ENCODE measurements at places on chromosomes 16 and 17.

- DNase-seq = no peak
These were observed 17.8 kb downstream of the USP31 start for GRCh38 chr16:23131436-23131835.

- no peak for DNase-seq
These were observed 37.1 kb downstream of the KNOP1 start for GRCh38 chr16:19680881-19681340.

- no peak for DNase-seq
These were observed 23.3 kb downstream of the NOS2 start for GRCh38 chr17:27776882-27777624.

DNA sequence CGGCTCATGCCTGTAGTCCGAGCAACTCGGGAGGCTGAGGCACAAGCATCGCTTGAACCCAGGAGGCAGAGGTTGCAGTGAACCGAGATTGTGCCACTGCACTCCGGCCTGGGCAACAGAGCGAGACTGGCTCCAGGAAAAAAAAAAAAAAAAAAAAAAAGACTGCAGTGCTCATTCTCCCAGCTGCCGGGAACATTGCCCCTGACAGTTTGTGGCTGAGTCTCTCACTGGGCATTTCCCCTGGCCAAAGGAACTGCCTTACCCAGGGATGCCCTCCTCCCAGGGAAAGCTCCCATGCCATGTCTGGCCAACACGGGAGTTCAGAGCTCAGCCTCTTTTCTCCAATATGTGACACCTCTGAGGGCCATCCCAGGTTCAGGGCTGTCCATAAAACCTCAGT lies 21.3 kb upstream of the USP10 start:
- DNase-seq = no peak

DNA sequence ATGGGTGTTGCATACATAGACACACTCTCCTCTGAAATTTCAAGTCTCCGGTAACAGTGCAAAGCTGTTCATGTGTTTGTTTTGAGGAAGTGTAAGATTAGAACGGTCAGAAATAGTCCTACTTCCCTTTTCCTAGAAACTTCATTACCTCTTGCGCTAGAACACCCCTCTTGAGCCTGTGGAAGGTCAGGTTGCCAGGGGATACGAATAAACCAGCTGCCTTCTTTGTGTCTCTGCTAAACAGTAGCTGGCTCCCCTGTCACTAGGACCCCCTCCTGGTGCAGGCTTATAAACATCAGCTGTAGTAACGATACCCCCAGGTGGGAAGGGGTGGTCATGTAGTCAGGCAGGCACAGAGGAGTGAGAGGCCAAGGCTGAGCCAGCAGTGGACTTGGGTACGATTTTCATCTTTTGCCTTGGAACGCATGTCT lies 113.4 kb upstream of the RCVRN start:
- peak; percentile 64 for DNase-seq

- DNase-seq = no peak
These were observed 402.0 kb upstream of the TNRC6C start for GRCh38 chr17:77556383-77557061.

DNA sequence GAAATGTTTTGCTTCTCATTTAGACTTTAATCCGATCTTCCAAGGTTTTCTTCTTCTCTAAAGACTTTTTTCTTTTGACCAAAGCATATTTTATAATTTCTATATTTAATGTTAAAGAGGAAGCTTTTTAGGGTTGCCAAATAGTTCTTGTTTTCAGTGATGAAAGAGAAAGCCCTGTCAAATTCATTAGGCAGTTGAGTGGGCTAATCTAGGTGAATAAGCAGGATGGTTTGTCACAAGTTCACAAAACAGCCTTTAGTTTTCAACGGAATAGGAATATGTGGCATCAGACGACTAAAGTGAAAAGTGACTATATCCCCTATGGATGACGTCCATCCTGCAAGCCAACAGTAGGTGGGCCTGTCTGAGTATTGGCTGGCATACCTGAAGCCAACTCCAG lies 118.8 kb downstream of the NLK start:
- DNase-seq = no peak

GRCh38 chr17:63405020-63405419 lies 41.1 kb downstream of the CYB561 start:
- no peak for DNase-seq

- peak; percentile 79 for DNase-seq
These were observed 521 bp downstream of the GGA2 start for GRCh38 chr16:23509782-23510163.

GRCh38 chr17:38543403-38544174 lies 62.2 kb downstream of the SRCIN1 start:
- DNase-seq = no peak

DNA sequence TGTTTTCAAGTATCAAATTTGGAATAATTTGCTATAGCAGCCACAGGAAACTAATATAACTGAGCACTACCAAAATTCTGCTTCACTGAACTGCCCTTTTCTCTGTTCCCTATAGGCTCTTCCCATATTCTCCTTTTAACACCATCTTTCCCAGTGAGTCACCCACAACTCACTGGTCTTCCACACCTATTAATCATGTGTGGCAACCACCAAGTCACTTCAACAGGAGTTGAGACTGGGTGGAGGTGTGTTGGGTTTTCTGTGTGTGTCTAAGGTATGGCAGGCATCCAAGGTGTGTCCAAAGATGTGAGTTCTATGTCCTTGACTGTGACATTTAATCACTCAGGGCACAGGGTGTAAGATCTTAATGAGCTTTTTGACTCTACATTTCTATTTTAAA lies 610.0 kb upstream of the CDH11 start:
- DNase-seq = no peak

DNA sequence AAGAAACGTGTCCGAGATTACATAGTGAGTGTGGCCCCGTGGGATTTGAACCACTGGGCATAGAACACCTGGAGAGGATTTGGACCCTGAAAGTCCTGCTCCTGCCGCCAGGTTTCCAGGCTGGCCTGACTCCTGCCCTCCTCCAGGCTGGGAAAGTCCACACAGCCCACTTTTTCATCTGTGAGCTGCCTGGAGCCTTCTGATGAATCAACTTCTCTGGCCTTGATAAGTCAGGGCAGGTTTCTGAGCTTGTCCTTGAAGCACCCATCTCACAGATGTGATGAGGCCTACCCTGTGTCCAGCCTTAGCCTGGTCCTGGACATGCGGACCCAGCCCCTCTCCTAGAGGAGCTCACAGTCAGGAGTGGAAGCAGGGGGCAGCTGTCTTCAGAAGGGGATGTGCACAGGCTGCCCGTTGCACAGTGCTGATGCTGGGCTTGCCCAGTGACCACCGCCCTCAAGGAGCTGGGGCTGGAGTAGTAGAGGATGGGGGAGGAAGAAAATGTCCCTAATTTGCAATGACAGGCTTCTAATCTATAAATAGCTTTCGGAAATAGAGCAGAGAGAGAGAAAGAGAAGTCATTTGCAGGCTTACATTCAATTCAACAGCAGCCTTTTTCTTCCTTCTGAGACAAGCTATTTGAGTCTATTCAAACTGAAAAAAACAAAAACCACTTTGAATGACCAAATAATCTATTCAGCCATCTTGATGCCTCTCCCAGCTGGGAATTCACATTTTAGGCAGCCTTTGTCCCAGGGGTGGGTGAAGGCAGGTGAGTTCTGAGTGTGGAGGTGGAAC lies 73.5 kb upstream of the DNAJA2 start:
- DNase-seq = no peak

GRCh38 chr16:49048557-49048956 lies 233.1 kb downstream of the CBLN1 start:
- no peak for DNase-seq

GRCh38 chr17:53629188-53629587 lies 193.5 kb upstream of the KIF2B start:
- no peak for DNase-seq

DNA sequence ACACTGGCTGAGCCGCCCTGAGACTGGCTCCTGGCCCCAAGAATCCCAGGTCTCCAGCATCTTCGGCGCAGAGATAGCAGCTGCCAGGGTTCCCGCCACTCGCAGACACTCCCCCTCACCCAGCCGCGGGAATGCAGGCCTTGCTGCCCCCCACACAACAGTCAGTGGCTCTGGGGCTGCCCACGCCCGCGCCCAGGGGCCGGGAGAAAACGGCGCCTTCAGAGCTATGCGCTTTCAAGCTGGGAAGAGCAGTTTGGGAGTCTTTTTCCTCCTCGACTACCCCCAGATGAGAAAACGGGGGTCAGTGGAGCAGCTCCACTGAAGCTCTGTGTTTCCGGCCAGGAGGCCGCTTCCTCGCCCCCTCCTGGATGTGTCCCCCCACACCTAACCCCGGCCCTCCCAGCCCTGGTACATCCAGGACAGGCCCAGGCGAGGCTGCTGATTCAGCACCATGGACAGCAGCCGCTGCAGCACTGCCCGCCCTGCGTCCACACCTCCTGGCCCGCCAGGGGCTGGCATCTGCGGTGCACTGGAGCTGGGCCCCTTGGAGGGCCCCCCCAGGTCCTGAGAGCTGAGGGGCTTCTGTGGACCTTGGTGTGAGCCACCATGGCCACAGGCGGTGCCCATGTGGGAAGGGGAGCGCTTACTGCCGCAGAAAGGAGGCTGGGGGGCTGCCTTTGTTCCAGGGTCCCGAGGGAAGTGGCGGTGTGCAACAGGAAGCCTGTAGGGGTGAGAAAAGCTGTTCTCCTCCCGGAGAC lies 35.7 kb downstream of the CACNA1H start:
- peak; percentile 84 for DNase-seq

DNA sequence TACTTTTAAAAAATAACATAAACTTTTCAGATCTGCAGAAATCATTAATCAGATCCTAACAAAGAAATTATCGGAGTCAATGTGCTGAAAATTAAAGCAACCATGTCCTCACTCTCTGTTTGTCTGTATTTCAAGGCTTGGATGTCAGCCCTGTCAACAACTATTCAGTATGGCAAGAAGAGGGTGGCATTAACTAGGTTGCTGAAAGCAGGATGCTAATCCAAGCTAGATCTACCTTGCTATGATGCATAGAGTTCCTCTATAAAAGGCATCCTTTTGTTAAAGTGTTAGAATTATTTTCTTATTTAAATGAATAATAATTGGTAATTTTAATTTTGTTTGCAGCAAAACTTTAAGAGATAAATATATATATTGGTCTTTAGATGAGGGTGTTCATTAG lies 800.8 kb downstream of the CDH11 start:
- DNase-seq = no peak

GRCh38 chr16:24989494-24989893 lies 25.7 kb downstream of the ARHGAP17 start:
- DNase-seq = no peak

- no peak for DNase-seq
These were observed 23.0 kb downstream of the SMTNL2 start for GRCh38 chr17:4607261-4607741.

GRCh38 chr16:67428146-67428731 lies 2.7 kb upstream of the HSD11B2 start:
- DNase-seq = peak; percentile 89

DNA sequence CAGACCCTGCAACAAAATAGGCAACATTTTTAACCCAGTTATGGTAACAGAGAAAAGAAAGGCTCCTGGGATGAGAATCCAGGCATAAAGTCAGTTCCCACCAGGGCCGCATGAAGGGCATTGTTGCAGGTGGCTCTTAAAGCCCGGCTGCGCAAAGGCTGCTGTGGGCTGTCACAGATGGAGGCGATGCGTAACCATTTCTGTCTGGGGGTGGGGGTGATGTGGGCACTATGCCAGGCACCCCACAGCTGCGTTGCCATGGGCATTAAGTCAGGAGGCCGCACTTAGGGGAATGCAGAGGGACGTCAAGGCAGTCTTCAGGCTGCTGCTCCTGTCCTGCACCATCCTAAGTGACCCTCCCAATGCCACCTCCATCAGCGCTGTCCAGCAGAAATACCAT lies 228.4 kb downstream of the CPPED1 start:
- no peak for DNase-seq

DNA sequence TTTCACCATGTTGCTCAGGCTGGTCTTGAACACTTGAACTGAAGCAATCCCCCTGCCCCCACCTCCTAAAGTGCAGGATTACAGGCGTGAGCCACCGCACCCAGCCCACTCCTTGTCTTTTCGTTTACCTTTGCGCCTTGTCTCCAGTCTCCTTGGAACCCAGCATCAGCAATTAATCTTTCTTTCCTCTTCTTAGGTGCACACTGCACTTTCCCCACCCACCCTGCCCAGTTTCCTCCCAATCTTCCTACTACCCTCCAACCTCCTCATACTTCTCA lies 1.5 kb upstream of the CLDN7 start:
- DNase-seq = no peak

DNA sequence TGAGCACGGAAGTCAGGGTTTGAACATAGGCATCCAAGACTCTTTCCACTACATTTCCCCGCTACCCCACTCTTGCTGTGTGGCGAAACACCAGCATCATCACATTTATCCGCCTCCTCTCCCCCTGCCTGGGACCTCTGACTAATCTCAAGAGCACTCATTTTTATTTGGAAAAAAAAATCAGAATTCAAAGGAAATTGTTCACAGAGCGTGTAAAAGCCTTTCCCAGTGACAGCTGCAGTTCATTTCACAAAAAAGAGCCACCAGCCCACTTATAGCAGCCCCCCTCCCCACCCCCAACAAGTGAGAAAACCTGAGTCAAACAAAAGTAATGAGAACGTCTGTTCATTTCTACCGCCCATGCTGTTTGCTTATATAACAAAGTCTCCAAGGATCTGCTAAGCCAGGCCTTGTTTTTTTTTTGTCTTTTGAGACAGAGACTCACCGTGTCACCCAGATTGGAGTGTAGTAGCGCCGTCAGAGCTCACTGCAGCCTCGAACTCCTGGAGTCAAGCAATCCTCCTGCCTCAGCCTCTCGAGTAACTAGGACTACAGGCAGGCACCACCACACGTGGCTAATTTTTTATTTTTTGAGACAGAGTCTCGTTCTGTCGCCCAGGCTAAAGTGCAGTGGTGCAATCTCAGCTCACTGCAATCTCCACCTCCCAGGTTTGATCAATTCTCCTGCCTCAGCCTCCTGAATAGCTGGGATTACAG lies 48.3 kb upstream of the HAPSTR1 start:
- no peak for DNase-seq

DNA sequence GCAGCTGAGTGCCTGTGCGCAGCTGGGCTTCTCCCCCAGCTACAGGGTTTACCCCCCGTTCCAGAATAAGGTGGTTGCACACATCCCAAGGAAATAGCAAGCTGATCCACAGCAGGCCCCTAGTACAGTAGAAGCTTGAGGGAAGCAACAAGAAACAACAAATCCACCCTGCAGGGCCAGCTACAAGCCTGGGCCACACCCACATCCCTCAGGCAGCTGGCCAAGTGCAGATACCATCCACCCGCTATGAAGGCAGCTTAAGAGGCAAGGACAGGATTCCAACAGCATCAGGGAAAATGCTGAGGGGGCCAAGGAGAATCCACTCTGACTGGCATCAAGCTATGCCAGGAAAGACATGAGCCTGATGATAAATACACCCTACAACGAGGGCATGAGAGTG lies 66.9 kb upstream of the RCVRN start:
- no peak for DNase-seq

DNA sequence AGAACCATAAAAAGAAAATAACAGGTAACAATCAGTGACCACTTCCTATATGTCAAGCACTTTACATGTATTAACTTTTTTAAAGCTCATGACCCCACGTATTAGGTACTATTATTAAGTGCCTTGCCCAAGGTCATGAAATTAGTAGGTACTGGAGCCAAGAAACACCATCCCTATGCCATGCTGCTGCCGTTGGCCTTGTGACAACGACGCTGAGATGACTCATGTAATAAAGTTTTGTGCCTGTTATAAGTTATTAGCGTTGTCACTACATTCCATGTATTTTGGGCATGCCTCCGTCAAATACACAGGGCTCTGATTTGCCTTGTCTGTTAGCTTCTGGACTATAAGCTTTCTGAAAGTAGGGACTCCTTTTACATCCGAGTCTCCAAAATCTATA lies 1.4 kb downstream of the BBS2 start:
- DNase-seq = no peak

GRCh38 chr17:62919388-62919787 lies 46.6 kb upstream of the TANC2 start:
- DNase-seq = no peak

- no peak for DNase-seq
These were observed 623 bp downstream of the TTLL6 start for GRCh38 chr17:48816438-48816773.
